Cardiac atrium fibroblast (primary cell): ENCODE measurements at places on chromosomes 5 and 9. TPM values are rescaled to one million over a fixed set of nuclear protein-coding genes. Genes with fewer than 3 reads are reported as not detected.

The SLC44A1 gene
- 88.6 and 98.2 TPM in 2 replicates for total RNA-seq

The SLC36A2 gene
- total RNA-seq, result not detected in 2 replicates

The OTULINL gene
- not detected in 2 replicates for total RNA-seq

The MYO10 gene
- 23.5 and 24.9 TPM in 2 replicates for total RNA-seq

The PLAC8L1 gene
- not detected in 2 replicates for total RNA-seq

The CYFIP2 gene
- 0.54 and 4.7 TPM in 2 replicates for total RNA-seq

The POU4F3 gene
- not detected in 2 replicates for total RNA-seq

The LMNB1 gene
- 19.9 and 24.5 TPM in 2 replicates for total RNA-seq

The ITGA2 gene
- total RNA-seq, result 4.9 and 10.5 TPM in 2 replicates

The LVRN gene
- 0.16 TPM in 1 of 2 replicates, not detected in the other for total RNA-seq

The PCDHB10 gene
- total RNA-seq, result 0.16 and 0.18 TPM in 2 replicates

The PCDHA9 gene
- total RNA-seq, result under 0.01 TPM in 1 of 2 replicates, not detected in the other
